ENCODE measurements at places on chromosomes 16 and 17.

DNA sequence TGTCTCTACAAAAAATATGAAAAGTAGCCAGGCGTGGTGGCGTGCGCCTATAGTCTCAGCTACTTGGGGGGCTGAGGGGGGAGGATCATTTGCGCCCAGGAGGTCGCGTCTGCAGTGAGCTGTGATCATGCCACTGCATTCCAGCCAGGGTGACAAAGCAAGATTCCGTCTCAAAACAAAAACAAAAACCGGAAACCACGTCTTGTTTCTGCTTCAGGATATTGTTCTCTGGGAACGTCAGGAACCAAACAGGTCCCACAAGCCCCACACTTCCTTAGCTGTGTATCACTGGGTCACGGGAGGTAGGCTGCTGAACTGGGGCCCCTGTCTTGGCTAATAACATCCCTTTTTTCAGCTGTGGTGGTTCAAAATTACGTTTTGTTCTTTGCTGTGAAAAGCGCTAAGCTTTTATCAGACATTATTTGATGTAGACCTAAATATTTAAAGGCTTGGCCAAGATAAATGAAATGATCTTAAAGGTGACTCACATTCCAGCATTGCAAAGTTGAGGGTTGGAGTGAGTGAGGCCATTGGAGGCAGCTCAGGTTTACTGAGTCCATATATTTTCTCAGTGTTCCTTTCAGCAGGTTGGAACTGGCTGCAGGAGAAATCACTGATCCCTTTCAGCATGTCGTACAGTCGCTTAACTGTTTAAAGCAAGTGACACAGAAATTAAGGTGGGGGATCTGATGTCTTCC is 16.4 kb upstream of the SEC14L1 start:
- no peak for DNase-seq

DNA sequence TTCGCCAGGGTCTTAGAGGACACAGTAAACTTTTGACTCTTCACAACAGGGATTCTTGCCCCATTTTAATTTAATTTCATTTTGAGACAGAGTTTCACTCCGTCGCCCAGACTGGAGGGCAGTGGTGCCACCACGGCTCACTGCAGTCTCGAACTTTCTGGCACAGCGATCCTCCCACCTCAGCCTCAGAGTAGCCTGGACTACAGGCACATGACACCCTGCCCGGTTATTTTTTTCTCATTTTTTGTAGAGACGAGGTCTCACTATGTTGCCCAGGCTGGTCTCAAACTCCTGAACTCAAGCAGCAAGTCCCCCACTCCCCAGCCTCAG is 329 bp upstream of the NLE1 start:
- no peak for DNase-seq

DNA sequence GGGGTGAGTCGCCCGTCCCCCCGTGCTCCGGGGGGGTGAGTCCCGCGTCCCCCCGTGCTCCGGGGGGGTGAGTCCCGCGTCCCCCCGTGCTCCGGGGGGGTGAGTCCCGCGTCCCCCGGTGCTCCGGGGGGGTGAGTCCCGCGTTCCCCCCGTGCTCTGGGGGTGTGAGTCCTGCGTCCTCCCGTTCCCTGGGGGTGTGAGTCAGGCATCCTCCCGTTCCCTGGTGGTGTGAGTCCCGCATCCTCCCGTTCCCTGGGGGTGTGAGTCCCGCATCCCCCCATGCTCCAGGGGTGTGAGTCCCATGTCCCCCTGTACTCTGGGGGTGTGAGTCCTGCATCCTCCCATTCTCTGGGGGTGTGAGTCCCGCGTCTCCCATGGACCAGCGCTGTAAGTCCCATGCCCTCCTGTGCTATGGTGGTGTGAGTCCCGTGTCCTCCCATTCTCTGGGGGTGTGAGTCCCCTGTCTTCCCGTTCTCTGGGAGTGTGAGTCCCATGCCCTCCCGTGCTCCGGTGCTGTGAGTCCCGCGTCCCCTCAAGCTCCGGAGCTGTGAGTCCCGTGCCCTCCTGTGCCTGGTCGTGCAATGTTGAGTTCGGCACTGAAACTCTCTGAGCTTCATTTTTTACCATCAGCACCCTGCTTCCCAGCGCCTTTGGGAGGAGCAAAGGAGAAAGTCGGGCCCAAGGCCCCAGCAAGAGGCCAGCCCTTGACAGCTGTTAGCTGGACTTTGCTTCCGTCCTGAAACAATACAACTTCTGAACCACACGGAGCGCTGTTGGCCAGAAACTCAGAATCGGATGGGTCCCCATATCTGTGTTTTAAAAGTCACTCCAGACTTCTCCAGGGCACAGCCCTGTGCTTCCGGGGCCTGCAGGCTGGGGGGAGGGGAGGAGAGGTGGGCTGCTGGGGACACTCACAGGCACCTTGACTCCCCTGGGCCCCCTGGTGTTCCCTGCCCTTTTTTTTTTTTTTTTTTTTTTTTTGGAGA is 11.5 kb upstream of the ZC3H18 start:
- no peak for DNase-seq

DNA sequence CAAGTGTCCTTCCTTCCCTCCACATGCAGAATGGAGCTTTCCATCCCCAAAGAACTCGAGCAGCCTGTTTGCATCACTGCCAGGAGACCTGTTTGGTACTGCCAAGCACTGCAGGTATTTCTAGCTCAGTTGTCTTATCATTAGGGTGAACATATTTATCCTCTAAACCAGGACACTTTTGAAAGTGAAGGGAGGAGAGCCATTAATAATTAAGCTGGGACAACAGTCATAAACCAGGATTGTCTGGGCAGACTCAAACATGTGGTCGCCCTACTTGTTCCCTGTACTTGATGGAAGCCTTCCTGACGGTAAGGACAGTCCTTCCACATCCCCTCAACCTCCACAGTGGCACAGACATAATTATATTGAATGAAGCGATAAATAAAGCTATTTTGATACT is 67.4 kb downstream of the PRKCA start:
- DNase-seq = no peak

GRCh38 chr17:47720754-47721533 is 12.1 kb upstream of the TBX21 start:
- no peak for DNase-seq

GRCh38 chr16:75208861-75209505 is 2.0 kb upstream of the CTRB2 start:
- DNase-seq = no peak

- no peak for DNase-seq
Measured at GRCh38 chr17:32943647-32944191, 15.8 kb downstream of the TMEM98 start.

- no peak for DNase-seq
Measured at GRCh38 chr17:2081564-2081963, 26.7 kb downstream of the HIC1 start.

DNA sequence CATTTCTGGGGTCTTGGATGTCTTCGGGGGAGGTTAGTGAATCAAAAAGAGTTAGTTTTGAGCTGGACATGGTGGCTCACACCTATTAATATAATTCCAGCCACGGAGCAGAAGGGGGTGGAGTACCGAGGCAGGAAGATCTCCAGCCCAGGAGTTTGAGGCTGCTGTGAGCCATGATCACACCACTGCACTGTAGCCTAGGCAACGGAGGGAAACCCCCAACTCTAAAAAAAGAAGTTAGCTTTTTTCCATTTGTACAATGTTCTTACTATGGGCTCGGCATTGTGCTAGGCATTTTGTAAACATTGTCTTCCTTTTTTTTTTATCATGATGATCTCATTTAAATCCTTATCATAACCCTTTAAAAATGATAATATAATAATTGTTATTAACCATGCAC is 8.3 kb upstream of the SNF8 start:
- DNase-seq = no peak

DNA sequence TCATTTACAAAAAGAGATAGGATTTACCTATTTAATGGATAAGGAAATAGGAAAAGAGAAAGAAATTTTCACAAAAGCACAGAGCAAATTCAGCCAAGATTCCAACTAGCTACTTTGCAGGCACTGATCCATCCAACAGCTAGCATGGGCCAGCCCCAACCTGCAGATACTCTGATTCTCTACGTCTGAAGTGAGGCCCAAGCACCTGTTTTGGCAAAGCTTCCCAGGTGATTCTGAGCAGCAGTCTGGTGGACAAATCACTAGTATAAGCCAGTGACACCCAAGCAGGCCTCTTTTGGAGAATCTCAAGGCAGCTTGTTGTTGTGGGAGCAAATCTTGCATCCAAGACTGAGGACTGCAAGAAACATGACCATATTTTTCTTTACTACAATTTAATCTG is 20.9 kb upstream of the CALB2 start:
- DNase-seq = no peak

DNA sequence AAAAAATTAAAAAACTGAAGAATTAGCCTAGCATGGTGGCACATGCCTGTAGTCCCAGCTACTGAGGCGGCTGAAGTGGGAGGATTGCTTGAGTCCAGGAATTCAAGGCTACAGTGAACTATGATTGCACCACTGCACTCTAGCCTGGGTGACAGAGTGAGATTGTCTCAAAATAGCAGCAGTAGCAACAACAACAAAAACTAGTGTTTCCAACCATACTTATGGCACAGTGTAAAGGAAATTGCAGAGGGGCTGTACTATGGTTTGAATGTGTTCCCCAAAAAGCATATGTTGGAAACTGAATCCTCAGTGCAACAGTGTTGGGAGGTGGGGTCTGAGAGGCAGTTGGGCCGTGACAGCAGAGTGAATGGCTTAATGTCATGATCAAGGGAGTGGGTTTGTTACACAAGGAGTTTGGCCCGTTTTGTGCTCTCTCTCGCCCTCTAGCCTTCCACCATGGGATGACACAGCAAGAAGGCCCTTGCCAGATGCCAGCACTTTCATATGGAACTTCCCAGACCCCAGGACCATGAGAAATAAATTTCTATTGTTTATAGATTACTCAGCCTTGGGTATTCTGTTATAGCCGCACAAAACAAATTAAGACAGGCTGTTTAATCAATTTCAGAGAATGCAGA is 70.0 kb downstream of the PGS1 start:
- no peak for DNase-seq

DNA sequence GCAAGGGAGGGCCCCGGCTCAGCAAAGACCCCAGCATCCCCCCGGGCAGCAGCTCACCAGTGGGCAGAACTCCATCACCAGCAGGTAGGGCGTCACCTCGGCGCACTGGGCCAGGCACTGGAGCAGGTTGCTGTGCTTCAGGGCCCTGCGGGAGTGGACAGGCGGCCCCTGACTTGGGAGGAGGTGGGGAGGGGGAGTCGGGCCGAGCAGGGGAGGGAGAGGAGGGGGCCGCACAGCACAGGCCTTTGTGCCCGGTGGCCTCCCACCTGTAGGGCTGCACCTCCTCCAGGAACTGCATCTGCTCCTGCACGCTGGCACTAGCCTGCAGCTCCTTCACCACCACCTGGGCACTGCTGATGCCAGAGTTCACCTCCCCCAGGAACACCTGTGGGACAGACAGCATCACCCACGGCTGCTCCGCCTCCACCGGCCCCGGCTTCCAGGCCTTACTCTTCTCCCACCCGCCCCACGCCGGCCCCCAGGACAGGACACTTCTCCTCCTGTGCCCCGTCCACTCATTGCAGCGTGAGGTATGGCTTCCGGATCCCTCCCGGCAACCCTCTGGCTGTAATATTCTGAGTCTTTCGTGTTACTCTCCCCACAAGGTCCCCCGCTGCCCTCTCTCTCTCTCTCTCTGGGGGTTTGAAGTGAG is 37.7 kb upstream of the PVALEF start:
- no peak for DNase-seq

GRCh38 chr16:54359081-54359480 is 72.5 kb upstream of the IRX3 start:
- no peak for DNase-seq

DNA sequence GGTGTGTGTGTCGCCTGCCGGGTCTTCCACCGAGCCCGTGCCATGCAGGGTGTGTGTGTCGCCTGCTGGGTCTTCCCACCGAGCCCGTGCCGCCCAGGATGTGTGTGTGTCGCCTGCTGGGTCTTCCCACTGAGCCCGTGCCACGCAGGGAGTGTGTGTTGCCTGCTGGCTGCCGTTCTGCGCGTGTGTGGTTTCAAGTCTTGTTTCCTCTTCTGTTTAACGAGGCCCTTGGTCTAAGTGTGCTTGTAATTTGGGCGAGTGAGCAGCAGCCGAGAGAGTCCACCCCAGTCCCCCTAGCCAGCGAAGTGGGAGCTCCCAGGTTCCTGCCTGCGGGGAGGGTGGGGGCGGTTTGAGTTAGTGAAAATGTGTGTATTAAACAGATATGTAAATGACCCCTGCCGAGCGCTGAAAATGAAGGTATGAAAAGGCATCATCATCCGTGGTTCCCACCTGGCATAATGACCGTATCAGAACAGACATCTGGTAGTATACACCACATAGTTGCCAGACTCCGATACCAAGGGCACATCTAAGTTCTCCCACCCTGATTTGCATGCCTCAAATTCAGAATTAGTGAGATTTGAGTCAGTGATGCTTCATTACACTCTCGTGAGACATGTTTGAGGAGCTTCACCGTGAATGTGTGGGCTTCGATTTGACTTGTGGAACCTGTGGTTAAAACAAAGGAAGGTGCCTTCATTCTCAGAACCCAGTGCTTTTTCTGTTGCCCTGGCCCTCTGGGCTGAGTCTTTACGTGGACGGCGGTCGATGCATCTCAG is 114.5 kb upstream of the CHMP6 start:
- DNase-seq = no peak

DNA sequence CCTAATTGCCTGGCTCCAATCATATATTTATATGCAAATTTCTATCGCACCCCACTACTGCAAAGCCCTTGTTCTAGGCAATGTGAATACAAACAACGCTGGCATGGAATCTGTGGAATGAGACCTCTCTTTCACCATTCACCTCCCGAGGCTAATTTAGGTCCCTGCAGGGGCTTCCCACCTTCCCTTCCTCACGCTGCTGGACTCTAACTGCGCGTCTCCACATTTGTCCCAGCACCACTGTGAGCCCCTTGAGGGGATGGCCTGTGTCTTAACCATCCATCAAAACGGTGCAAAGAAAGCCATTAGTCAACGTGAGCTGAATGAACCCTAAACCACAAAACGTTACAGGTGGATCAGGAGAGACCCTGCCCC is 1.6 kb downstream of the TMEM114 start:
- no peak for DNase-seq

- DNase-seq = no peak
Measured at GRCh38 chr16:85548375-85548774, 64.7 kb upstream of the GSE1 start.

DNA sequence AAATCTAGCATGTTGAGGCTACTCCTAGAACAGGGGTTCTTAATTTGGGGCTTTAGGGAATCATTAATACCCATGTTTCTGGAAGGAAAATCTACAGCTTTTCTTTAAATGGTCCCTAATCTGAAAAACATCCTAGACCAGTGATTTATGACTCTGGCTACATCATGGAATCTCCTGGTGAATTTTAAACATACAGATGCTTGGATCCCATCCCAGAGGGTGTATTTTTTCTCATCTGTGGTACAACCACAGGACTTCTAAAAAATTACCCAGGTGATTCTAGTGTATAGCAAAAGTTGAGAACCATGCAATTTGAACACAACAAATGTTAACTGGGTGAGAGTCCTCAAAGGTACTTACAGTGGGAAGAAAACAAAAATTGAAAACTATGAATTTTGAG is 41.5 kb downstream of the KANSL1 start:
- no peak for DNase-seq

GRCh38 chr16:28569021-28569420 is 15.3 kb downstream of the SGF29 start:
- no peak for DNase-seq

- no peak for DNase-seq
Measured at GRCh38 chr16:31260136-31260931, 559 bp downstream of the ITGAM start.

- no peak for DNase-seq
Measured at GRCh38 chr16:70751593-70751992, 49.4 kb downstream of the VAC14 start.

Measured in CD8-positive, alpha-beta memory T cell (primary cell).